Stimulated activated CD4-positive, alpha-beta T cell treated with anti-CD3 and anti-CD28 coated beads, Interleukin-15, amount 100 ng/mL, for 1 hour (primary cell): ENCODE measurements at places on chromosomes 6 and 20.

DNA sequence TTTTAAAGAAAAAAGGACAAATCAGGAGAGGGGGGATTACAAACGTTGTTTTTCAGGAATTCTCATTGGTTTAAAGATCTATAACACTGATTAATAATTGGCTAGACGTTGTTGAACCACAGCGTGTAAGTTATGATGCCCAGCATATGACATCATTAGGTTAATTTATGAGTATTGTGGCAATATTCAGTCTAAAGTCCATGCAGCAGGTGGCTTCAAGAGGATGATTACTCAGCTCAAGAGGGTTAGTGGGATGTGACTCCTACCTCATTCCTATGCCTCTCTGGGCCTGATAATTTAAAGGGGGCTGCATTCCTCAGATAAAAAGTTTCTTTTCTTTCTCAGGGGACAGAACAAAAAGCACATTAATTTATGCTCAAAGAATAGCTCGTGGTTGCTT lies 1309.0 kb downstream of the EPHA7 start:
- no peak for DNase-seq

DNA sequence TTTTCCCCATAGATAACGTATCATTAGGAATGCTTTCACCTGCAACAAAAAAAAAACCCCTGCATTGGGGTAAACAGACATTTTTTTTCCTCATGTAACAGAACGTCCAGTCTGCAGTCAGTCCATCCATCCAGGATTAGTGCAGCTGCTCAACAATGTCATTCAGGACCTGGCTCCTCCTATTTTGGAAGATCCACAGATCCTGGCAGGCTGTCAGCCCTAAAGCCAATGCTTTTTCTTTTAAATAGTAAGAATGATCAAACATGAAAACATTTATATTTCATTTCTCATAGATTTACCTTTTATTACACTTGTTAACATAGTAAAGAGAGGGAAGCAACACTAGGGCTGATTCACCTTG lies 116.5 kb upstream of the CCDC28A start:
- no peak for DNase-seq

DNA sequence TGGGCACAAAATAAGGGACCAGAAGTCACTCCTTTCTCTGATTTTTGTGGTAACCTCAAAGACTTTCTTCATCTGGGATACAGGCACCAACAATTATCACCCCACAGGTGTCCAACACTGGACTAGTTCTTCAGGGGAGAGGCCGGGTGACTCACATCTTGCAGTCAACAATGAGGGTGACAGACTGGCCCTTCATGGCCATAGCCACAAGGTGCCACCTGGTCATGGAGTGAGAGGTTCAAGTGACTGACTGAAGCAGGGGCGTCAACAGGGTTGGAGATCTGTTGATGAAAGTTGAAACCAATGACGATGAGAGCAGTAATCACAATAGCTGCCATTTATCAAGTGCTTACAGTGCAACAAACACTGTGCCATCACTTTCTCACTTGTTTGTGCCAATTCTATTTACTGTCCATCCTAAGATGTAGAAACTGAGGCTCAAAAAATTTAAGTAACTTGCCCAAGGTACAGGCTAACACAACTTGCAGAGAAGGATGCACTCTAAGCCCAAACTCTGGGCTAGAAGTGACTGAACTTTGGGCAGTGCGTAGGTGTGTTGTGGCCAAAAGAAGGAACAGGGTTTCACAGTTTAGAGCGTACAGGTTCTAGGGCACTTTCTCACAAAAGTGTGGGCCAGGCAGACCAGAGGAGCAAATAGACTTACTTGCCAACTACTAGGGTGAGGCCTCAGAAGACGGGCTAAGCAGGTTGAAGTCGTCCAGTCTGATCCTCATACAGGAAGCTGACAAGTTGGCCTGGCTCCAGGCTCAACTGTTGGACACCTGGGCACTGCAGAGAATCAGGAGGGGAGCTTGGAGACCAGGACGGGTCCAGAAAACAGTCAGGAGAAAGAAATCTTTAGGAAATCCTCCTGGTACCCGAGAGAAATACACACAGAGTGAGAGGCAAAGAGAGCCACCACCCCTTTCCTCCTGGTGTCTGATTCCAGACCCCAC lies 30.4 kb downstream of the HLA-DPB1 start:
- no peak for DNase-seq

- peak; percentile 77 for DNase-seq
These were observed at the start of gene RAD21L1 for GRCh38 chr20:1225783-1226654. Gene RAD21L1, plus strand, starts transcription at chr20:1226044. Its CDS starts 2,410 bp downstream, at chr20:1228454.

GRCh38 chr20:58905236-58905635 lies 52.7 kb downstream of the GNAS start:
- no peak for DNase-seq

- DNase-seq, result no peak
These were observed 12.0 kb downstream of the SLC12A5 start for GRCh38 chr20:46040902-46041535.
